ENCODE measurements at places on chromosomes 3 and 15.

- no peak for DNase-seq
Measured at GRCh38 chr15:26126070-26126469, 262.9 kb upstream of the ATP10A start.

DNA sequence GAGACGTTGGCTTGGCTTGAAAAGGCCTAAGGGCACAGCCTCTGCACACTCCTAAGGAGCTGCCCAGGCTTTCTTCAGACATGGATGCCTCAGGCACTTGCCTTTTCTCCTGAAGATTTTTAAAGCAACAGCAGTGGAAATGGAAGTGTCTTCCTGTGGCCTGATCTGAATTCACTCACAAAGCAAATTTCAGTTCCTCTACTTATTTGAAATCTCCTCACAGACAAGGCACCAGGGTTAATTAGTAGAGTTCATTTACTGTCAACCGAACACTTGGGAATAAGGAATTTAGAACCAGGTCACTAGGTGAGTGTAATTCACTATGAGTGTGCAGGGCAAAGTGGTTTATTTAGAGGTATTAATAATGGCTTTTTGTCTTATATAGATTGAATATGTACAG, 27.2 kb upstream of the DAZL start:
- no peak for DNase-seq

DNA sequence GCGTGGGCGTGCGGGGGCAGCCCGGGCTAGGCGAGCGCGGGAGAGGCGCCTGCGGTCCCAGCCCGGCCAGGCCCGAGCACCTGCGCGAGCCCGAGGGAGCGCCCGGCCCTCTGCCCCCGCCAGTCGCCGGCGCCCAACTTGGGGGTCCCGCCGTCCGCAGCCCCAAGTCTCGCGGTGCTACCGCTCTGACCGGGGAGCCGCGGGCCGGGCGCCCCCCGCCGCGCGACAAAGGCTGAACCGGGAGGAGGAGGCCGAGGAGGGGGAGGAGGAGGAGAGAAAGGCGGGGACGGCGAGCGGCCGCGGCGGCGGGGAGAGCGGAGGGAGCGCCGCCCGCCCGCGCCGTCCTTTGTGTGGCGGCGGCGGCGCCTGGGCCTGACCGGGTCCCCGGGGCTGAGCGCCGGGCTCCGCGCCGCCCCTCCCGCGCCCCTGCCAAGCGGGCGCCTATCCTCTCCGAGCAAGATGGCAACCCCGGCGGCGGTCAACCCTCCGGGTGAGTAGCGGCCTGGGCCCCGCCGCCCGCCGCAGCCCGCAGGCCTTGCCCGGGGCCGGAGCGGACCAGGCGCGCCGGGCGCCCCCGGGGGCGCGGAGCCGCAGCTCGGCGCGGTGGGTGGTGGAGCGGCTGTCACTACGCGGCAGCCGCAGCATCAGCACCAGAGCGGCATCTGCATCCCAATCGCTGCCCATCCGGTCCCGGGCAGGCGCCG, at the start of gene ARNT2:
TSS of gene ARNT2 (plus strand) at position 326 of the 704 bp plus-strand sequence. CDS start at position 460, 134 bp downstream.
- DNase-seq = peak; percentile 25

- no peak for DNase-seq
Measured at GRCh38 chr3:55902221-55902900, 415.3 kb upstream of the WNT5A start.

All from GM12891 (cell line).